ENCODE measurements at places on chromosomes 16 and 17. TPM values are rescaled to one million over a fixed set of nuclear protein-coding genes. Genes with fewer than 3 reads are reported as not detected.

GRCh38 chr17:82241926-82242697 is 13.3 kb downstream of the SLC16A3 start:
- DNase-seq, result no peak

DNA sequence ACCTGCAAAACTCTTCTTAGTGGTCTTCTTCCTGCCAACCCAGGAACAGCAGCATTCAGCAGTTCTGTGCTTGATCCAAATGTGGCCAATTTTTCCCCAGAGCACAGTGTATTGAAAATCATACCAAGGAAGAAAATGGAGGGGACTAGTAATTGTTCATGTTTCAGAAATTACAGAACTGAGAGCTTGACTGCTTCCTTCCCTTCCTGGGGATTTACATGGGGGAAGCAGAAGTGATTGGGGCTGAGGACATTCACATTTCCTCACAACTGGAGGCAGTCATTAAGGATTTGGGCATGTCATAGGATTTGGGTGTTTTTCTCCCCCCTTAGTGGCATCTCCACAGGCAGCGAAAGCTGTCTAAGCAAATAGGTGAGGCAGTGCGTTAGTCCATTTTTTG is 19.7 kb downstream of the CIITA start:
- no peak for DNase-seq

DNA sequence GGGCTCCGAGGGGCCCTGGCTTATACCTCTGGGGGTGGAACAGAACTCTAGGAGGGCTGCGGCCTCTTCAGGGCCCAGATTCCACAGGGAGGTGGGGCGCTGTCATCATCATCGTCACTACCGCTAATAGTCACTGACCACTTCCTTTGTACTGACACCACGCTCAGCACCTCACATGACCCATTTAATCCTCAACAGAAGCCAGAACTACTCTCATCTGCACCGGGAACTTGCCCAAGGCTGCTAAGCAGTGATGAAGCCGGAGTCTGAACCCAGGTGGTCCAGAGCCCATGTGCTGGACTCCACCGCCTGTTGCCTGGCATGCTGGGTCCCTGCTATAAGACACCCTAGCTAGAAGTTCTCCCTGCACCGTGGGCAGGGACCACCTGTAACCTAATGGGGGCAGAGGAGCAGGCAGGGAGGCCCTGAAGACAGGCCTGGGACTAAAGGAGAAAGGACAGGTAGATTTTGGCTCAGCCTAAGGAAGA is 12.0 kb downstream of the UNC13D start:
- DNase-seq, result no peak

The C17orf78 gene
- 0.10 TPM for polyA plus RNA-seq

The MMP28 gene
- polyA plus RNA-seq, result 2.0 TPM

DNA sequence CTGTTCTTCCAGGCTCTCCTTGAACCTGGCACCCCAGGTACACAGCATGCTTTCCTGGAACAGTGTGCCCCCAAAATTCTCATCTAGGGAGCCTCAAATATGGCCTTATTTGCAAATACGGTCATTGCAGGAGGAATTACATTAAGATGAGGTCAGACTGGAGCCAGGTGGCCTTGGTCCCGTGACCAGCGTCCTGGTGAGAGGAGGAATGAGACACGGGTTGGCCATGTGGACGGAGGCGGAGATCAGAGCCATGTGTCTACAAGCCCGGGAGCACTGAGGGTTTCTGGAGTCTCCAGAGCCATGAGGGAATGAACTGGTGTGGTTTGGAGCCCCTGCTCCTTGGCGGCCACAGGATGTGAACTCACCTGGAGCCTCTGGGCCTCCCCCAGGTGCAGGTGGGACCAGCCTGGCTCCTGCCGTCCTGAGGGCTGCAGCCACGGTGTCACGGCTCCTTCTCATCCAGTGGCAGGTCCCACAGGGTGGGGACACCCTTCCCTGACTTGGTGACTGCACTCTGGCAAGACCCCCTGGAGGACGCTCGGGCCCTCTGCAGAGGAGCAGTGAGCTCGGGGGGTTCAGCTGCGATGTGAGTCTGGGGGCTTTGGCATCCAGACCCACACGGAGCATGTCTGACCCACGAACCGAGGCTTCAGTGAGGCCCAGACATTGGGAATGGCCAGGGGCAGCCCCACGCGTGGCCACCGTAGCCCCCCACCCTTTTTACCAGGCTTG is 21.8 kb upstream of the GNG13 start:
- DNase-seq, result no peak

The ETV4 gene
- polyA plus RNA-seq, result 43.7 TPM
